NCI-H1048 (cell line): ENCODE measurements at places on chromosomes 16 and 17.

GRCh38 chr16:66511602-66512271 is 38.2 kb downstream of the TK2 start:
- DNase-seq, result no peak

DNA sequence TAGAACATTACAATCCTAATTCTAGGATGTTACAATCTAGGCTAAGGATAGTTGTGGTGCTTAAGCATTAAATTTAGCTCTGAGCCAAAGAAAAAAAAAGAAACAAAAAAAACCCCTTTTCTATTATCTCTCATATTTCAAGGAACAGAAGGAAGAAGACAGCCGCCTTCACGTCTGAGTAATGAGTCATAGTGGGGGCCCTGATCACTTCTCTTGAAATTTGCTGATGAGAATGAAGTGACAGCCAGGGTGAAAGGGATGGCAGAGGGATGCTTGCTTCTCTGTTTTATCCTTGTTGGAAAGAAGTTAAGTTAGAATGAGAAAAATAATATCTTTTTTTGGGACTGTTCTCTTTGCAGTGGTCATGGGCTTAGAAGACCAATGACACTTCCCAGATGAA is 82.6 kb upstream of the MPHOSPH6 start:
- no peak for DNase-seq

DNA sequence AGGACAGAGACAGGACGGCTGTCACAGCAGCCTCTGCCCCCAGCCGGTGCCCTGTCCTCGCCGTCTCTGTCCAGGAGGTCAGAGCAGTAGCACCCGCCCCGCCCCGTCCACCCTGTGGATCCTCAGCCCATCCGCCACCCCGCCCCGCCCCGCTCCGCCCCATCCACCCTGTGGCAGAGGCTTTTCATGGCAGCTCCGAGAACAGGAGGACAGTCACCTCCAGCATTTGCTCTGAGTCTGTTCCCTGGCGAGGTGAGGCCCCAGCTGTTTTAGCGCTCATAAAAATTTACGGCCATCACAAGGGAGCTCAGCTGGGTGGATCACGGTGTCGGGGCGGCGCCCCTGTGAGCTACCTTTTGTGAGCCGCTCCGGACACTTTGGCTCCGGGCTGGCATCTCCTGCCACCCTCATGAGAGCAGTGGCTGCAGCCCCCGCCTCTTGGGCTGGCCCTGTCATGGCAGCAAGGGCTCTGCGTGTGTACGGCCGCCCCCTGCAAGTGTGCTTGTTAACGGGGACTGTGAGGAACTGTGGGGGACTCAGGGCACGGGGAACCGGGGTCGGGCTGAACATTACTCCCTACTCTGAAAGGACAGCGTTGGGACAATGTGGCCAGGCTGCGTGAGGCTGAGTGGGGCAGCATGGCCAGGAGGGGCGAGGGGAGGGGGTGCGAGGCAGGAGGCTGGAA is 32.3 kb upstream of the GNG13 start:
- no peak for DNase-seq

GRCh38 chr16:11056090-11056992 is 112.0 kb downstream of the CLEC16A start:
- no peak for DNase-seq

DNA sequence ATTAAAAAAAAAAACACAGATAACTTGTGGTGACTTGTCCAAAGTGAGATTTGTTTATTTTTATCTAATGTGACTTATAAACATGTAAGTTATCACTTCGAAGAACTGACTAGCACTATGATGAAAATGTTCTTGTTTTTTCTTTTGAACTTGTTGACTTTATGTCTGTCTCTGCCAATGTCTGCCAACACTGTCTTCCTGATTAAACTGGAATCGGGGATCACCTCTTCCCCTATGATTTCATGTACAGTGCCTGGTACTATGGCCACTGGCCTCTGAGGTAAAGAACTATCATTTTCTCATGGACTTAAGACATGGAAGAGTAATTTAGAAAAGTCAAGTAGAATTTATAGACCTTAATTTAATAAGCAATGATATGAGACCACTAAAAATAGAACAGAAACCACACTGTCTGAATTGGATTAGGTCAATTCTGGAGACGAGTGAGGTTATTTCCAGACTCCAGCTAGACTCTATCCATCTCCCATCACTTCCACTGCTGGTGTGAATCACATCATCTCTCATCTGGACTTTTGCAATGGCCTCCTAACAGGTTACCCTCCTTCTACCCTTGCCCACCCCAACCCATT is 8.9 kb downstream of the C17orf78 start:
- no peak for DNase-seq

DNA sequence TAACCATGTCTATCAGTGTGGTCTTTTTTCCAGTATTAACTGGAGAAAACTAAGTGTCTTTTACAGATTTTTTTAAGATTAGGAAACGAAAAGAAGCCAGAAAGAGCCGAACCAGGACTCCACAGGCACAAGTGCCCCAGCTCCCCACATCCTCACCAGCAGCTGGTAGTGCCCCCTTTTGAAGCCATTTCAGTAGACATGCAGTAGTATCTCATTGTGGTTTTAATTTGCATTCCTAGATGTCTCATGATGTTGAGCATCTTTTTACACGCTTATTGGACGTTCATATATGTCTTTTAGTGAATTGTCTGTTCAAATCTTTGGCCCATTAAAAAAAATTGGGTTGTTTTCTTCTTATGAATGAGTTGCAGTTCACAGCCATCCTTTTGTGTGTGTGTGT is 4.8 kb upstream of the CMTM3 start:
- DNase-seq, result no peak

- DNase-seq, result no peak
Observed at GRCh38 chr17:41907633-41908539, 10.9 kb downstream of the ACLY start.

DNA sequence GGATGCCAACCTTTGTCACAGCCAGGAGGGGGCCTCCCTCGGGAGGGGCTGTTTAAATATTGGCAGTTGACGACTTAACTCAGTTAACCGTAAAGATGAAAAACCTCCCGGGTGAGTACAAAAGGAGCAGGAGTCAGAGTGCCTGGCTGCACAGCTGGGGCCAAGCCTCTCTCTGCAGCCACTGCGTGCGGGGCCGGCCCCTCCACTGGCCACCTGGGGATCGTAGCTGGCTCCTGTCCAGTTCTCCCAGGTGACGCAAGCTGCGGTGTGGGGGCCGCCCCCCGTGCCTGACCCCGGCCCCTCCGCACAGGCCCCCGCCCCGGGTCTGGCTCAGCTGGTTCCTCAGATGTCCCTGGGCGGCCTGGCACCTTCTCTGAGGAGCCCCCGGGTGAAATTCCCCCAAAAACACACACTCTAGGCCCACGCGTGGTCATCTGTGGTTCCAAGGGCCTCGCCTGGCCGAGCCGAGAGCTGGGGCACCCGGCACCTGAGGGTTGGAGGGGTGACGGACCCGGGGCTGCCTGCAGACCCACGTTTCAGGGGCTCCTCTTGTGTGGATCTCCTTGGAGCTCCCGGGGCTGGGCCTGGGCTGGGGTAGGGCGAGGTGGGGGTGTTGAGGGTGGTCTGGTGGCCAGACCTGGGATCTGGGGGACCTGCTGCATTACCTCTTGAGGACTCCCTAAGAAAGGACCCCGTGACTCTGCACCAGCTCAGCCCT is 7.4 kb upstream of the CACNA1H start:
- DNase-seq, result no peak

DNA sequence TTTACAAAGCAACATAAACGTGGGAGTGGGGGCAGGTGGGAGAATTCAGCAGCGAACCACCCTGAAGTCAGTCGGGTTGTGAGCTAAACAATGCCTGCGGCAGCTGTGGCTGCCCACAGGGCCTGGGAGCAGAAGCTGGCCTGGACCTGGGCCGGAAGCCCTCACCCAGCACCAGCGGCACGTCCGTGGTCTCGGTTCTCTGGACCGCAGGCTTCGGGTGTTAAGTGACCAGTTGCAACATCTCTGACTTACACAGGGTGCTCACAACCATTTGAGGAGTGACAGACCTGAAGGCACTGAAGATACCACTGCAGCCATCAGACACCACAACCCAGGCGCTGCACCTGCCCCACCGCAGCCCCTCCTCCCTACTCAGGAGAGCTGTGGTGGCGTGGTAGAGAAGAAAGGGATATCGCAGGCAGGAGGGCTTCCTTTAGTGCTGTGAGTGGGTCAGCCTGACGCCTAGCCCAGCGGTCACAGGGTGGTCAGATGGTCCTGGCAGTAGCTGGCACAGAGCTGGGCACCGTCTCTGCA is 33.8 kb downstream of the CBFA2T3 start:
- DNase-seq, result no peak

DNA sequence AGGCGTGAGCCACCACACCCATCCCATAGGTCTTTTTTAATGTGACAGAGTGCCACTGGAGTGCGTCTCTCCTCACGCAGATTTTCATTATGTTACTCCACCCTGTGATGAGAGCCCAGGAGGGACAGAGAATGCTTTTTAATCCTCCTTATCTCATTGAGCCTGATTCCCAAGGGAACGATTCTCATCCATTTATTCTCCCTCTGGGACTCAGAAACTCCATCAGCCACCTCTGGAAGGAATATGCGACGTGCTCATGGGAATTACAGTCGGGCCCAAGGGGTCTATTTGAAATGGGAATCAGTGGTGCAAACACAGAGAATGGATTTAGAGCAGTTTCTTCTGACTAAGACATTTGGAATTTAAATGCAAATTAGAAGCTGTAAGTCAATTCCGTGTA is 155.9 kb upstream of the HSBP1 start:
- DNase-seq, result no peak

DNA sequence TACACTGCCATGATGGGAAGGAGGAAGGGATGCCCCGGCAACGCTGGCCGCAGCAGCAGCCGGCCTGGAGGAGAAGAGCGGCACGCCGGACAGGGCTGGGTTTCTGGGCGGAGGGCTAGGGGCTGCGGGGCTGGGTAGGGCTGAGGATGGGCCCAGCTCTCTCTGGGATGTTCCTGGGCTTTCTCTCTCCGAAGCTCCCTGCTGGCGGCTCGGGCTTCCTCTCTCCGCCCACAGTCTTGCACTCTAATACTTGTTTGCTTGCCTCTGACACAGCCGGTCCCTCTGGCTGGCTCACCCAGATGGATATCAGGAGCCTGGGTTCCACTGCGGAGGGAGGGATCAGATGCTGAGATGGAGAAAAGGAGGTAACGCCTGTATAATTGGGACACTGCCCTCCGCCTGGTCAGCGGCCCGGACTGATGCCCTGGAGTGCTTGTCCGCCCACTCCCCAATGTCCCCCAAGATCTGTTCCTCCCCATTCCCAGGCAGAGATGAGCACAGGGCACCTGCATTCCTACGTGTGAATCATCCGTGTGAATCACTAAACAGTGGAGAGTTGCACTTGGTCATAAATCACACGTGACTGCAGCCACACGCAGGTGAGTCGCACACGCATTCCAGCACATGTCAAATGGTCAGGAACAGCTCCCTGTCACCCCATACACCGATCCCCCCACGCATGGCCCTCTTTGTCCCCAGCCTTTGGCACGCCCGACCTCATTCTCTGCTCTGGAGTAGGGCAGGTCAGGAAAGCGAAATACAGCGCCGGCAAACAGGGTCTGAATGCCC is at the start of gene ALOXE3:
TSS of gene ALOXE3 (minus strand) at position 535 of the 789 bp plus-strand sequence. CDS start at position 11, 524 bp downstream.
- DNase-seq, result no peak

- DNase-seq, result no peak
Observed at GRCh38 chr16:65224994-65225393, 103.1 kb upstream of the CDH11 start.

DNA sequence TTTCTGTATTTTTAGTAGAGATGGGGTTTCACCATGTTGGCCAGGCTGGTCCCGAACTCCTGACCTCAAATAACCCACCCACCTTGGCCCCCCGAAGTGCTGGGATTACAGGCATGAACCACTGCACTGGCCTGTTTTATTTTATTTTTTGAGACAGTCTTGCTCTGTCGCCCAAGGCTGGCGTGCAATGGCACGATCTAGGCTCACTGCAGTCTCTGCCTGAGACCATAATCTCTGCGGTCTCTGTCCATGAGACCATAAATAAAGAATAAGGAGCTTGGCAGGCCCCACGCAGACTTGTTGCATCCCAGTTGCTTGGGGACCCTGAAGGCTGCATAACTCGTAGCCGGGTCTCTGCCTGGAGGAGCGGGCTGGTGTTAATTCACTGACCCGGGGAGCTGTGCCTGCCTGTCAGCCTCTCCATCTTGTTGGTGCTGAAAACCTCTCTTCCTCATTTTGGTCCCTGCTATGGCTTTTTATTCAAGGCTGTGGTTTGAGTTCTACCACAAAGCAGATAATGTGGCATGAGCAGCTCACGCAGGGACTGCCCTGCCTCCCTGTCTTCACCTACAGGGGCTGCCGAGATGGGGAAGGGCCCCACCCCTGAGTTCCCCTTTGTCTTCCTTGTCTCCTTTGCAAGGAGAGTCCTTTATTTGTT is 82.1 kb downstream of the MSI2 start:
- DNase-seq, result no peak

DNA sequence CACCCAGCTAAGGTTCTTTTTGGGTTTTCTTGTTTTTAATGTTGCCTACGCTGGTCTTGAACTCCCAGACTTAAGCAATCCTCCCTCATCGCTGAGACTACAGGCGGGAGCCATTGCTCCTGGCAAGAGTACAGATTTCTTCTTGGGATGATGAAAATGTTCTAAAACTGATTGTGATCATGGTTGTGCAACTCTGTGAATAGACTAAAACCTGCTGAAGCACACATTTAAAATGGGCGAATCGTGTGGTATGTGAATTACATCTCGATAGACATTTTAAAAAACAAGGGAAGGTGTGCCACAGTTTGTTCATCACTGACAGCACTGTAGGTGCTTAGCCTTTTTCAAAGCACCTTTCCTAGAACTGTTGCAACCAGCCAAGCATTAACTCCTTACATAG is 48.8 kb upstream of the CDH3 start:
- no peak for DNase-seq

DNA sequence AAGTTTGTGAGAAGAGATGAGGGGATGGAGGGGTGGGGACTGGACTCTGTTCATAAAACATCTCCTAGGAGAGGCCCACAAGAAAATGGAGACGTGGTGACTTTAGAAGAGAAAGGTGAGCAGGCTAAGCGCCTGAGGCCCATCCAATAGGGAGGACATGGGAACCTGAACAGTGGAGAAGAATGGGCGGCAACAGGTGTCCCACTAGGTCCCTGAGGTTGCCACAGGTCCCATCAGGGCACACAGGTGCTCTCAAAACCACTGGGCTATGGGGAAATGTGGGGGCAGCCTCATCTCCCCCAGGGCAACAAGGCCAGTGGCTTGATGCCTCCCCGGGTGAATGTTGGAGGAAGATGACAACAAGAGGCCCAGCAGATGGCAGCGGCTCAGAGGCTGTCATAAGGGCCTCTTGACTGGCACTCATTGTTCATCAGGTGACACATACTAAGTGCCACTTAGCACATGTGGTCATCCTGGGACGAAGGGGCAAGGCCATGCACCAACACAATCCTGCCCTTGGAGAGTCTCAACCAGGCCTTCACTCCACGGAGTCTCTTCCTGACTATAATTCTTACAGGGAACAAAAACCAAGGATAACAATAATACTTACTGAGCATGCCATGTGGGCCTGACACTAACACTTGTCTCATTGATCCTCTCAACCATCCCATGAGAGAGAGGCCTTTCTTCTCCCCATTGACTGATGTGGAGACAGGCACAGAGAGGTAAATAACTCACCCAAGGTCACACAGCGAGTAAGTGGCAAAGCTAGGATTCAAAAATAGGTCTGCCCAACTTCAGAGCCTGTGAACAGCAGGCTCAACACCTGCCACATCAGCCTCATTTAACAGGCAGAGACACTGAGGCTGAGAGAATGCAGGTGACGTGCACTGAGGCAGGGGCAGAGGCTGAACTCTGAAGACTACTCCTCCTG is 38.0 kb downstream of the CUEDC1 start:
- DNase-seq, result no peak

- DNase-seq, result no peak
Observed at GRCh38 chr17:49379926-49380325, 17.9 kb upstream of the ZNF652 start.

- DNase-seq, result no peak
Observed at GRCh38 chr17:46785696-46786095, 32.8 kb downstream of the WNT3 start.
